ENCODE measurements at places on chromosomes 6 and 20.
A peak's percentile ranks its signal among the peaks of the same experiment; 100 is the strongest.

GRCh38 chr6:100833972-100834574, 47.1 kb downstream of the ASCC3 start:
- DNase-seq, result no peak

GRCh38 chr6:15331629-15332251, 85.9 kb downstream of the JARID2 start:
- no peak for DNase-seq

- DNase-seq, result no peak
Measured at GRCh38 chr6:115733426-115733825, 327.3 kb downstream of the FRK start.

- peak; percentile 21 for DNase-seq
Measured at GRCh38 chr6:46269447-46270229, 98.9 kb upstream of the ENPP5 start.

DNA sequence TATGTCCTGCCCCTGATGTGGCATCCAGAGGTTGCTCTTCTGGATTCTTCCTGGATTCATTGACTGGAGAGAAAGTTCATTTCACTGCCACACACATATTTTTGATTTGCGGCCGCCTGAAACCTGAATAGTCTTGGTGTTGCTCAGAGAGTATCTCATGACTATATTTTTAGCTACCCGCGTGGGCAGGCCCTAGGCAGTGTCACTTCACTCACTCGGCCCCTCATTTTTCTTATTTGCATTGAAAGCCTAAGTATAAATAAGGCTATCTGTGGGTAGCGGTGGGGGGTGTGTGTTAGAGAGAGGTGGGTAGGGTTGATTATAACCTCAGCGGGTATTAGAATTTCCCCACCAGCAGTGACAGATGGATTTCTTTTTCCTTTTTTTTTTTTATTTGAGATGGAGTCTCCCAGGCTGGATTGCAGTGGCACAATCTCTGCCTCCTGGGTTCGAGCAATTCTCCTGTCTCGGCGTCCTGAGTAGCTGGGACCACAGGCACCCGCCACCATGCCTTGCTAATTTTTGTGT, 113.5 kb downstream of the JARID2 start:
- no peak for DNase-seq

- DNase-seq, result no peak
Measured at GRCh38 chr6:43766964-43767461, 3.0 kb upstream of the VEGFA start.

DNA sequence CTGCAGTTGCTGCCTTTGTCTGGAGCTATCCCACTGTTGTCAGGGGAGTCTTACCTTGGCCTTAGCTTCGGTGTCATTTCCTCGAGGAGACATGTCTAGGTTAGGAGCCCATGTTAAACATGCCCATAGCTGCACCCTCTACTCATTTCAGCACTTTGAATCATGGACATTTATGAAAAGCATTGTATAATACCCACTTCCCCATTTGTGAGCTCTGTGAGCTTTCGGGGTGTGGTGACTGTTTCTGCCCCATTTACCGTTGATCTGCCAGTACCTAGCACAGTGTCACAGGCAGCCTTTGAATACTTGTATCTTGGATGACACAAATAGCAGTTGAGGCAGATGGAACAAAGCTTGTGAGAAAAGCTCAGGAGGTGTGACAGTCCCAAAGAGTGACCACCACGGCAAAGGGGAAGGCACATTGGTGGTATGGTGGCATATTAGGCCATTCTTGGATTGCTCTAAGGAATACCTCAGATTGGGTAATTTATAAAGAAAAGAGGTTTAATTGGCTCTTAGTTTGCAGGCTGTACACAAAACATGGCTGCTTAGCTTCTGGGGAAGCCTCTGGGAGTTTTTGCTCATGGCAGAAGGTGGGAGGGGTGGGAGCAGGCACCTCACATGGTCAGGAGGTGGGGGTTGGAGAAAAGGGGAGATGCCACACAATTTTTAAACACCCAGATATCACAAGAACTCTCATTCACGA, 42.0 kb downstream of the JARID2 start:
- no peak for DNase-seq

GRCh38 chr6:81909162-81909561, 156.7 kb upstream of the TENT5A start:
- DNase-seq, result no peak

- DNase-seq, result no peak
Measured at GRCh38 chr6:121399966-121400365, 35.5 kb upstream of the GJA1 start.

- no peak for DNase-seq
Measured at GRCh38 chr6:158780246-158780884, 38.8 kb downstream of the EZR start.

DNA sequence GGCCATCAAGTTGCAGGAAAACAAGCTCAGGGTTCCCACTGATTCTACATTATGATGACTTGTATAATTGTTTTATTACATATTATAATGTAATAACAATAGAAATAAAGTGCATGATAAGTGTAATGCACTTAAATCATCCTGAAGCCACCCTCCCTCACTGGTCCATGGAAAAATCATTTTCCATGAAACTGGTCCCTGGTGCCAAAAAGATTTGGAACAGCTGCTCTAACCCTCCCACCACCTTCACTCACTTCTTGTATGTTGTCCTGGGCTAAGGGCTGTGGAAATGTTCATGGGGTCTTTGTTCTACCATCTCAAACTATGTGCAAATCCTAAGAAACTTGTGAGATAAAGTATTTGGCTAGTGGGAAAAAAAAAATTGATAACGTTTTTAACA, 133.8 kb downstream of the LRRC1 start:
- DNase-seq, result no peak

DNA sequence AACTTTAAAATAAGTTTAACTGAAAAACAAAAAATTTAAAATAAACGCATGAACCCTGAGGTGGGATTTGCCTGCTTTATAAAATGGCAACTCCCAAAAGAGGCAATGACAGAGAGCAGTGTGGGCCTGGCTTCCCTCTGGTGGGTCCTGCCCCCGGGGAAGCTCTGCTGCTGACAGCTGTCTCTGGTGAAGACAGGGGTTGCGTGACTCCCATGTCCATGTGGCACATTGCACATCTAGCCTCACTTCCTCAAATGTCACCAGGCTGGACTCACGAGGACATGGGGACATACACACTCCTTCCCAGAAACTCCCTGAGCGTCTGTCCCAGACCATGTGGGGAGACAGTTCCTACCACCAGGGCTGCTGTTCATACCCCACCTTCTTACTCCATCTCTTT, 66.2 kb downstream of the ABHD12 start:
- DNase-seq, result no peak

GRCh38 chr6:80154160-80154559, 47.7 kb downstream of the BCKDHB start:
- DNase-seq, result no peak
